ENCODE measurements at places on chromosomes 3 and 15. TPM values are rescaled to one million over a fixed set of nuclear protein-coding genes. Genes with fewer than 3 reads are reported as not detected.

The TYRO3 gene
- 6.8 TPM for total RNA-seq

The NANOGP8 gene
- total RNA-seq = not detected

The CCDC39 gene
- total RNA-seq = 0.06 TPM

The SLC27A2 gene
- total RNA-seq = 0.16 TPM

The MGLL gene
- 77.6 TPM for total RNA-seq

The CYP8B1 gene
- not detected for total RNA-seq

The CD96 gene
- not detected for total RNA-seq

The VIPR1 gene
- 0.25 TPM for total RNA-seq

The ACSBG1 gene
- not detected for total RNA-seq

The APH1B gene
- 16.0 TPM for total RNA-seq

The ARL13B gene
- 6.0 TPM for total RNA-seq

The GCNT3 gene
- not detected for total RNA-seq

The OSBPL10 gene
- total RNA-seq = 17.5 TPM

The NOX5 gene
- total RNA-seq = not detected

The SLC28A1 gene
- total RNA-seq = not detected

The PLA2G4E gene
- not detected for total RNA-seq

The MCF2L2 gene
- 1.8 TPM for total RNA-seq

The ETV5 gene
- total RNA-seq = 9.9 TPM

The CTXN2 gene
- not detected for total RNA-seq

The STRC gene
- total RNA-seq = not detected

Data from bladder microvascular endothelial cell (primary cell).